D341Med (cell line): ENCODE measurements at places on chromosomes 1 and 21.

GRCh38 chr1:151817353-151817730 lies 12.1 kb upstream of the LINGO4 start:
- no peak for DNase-seq

GRCh38 chr1:52669696-52670095 lies 28.5 kb downstream of the COA7 start:
- no peak for DNase-seq

GRCh38 chr21:45408801-45409261 lies 3.9 kb downstream of the COL18A1 start:
- DNase-seq = no peak

DNA sequence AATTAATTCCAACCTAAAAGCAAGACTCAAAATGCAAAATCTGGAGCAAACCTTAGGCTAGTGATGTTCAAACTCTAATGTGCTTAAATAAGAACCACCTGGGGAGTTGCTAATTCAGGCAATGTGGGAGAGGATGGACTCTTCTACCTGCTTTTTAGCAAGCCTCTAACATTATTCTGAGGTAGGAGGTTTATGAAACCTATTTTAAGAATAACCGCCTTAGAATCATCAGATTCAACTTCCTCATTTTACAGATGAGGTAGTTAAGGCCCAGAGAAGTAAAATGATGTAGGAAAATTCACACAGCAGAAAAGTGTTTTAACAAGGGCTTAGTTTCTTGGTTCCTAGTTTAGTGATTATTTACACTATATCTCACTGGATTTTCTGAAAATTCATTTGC lies 8.6 kb upstream of the NTNG1 start:
- DNase-seq = no peak

GRCh38 chr1:24694380-24694843 lies 50.8 kb upstream of the CLIC4 start:
- DNase-seq = no peak

DNA sequence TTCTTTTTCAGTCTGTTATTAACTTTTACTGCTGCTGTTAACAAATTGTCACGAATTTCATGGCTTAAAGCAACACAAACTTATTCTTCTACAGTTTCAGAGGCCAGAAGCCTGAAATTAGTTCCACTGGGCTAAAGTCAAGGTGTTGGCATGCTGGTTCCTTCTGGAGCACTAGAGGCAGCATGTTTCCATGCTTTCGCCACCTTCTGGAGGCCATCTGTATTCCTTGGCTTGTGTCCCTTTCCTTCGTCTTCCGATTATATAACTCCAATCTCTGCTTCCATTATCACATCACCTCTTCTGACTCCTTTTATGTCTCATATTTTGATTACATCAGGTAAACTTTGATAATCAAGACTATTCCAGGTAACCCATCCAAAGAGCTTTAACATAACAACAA lies 1742.1 kb downstream of the BRINP3 start:
- DNase-seq = no peak

- no peak for DNase-seq
Measured at GRCh38 chr21:29261555-29262540, 36.9 kb upstream of the BACH1 start.

DNA sequence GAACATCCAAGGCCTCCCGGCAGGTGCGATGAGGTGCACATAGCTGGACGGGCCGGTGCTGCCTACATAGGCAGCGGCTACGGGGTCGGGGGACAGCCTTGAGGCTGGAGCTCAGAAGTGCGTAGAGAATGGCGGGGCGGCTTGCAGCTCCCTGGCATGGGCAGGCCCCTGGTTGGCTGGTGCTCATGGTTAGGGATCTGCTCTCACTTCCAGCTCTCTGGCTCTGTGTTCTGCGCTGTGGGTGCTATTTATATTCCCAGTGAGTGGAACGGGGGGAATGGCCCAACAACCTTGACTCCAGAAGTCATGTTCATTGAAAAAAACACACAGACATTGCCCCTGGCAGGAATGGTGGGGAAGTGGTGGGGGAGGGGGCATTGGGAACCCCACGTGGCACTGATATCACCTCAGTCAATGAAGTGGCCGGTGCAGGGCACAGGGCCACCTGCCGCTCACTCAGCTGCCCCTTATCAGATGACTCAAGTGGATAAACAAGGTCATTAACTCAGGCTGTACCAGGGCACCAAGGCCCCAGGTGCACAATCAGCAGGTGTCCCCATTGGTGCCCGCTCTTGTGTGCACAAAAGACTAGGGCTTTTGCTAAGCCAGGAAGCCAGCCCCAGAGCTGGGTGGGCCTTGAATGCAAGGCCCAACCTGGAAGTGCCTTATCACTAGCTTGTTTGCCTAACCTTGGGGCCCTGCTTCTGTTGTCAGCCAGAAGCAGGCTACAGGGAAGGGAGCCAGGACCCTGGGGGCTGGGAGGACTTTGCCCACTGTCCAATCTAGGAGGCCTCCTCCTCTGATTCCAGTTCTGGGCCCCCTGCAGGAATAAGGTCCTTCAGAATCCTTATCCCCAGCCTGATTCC lies at the start of gene NR0B2:
Gene NR0B2 (minus strand): TSS at position 222 of the 866 bp plus-strand sequence. CDS start 35 bp downstream, at position 187.
- no peak for DNase-seq

- DNase-seq = peak; percentile 58
Measured at GRCh38 chr1:179121159-179121938, 39.5 kb downstream of the TOR3A start.

- DNase-seq = no peak
Measured at GRCh38 chr1:243595527-243596210, 254.4 kb downstream of the AKT3 start.

- DNase-seq = no peak
Measured at GRCh38 chr21:45416620-45417019, 11.7 kb downstream of the COL18A1 start.

GRCh38 chr1:4322881-4323280 lies 331.5 kb upstream of the AJAP1 start:
- no peak for DNase-seq
